ENCODE measurements at places on chromosomes 1 and 21. TPM values are rescaled to one million over a fixed set of nuclear protein-coding genes. Genes with fewer than 3 reads are reported as not detected.

Gene MTMR11
- total RNA-seq = 6.4 TPM

DNA sequence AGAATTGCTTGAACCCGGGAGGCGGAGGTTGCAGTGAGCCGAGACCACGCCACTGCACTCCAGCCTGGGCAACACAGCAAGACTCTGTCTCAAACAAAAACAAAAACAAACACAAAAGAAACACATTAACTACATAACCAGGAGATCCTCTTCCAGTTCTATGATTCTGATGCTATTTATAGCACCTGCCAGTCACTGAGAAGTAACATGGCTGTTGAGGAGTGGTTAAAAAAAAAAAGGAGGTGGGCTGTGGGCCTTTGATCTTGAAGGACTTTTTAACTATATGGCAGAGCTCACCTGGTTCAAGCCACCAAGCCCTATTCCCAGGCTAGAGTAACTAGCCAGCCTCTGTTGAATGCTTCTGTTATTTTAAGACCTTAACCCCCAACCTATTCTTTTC is 148.8 kb downstream of the ZBTB18 start:
- H3K36me3 ChIP-seq = no peaks in the 10 kb centered on the region
- DNase-seq = no peak
- H3K4me1 ChIP-seq = no peaks in the 10 kb centered on the region
- H3K27ac ChIP-seq = no peak overlapping the region
- no peak overlapping the region for H3K4me3 ChIP-seq

Gene OPTC
- not detected for total RNA-seq

GRCh38 chr21:42248241-42248640 is 29.3 kb downstream of the ABCG1 start:
- H3K27ac ChIP-seq = no peak overlapping the region
- no peaks in the 10 kb centered on the region for H3K36me3 ChIP-seq
- H3K27me3 ChIP-seq = no peaks in the 10 kb centered on the region
- peaks cover 30% of the 10 kb centered on the region for H3K4me1 ChIP-seq
- DNase-seq = no peak

- H3K4me1 ChIP-seq = peaks cover 5% of the 10 kb centered on the region
- no peaks in the 10 kb centered on the region for H3K27me3 ChIP-seq
- DNase-seq = no peak
- no peak overlapping the region for H3K27ac ChIP-seq
- H3K36me3 ChIP-seq = no peaks in the 10 kb centered on the region
Observed at GRCh38 chr1:112840631-112841624, 115.1 kb downstream of the SLC16A1 start.

DNA sequence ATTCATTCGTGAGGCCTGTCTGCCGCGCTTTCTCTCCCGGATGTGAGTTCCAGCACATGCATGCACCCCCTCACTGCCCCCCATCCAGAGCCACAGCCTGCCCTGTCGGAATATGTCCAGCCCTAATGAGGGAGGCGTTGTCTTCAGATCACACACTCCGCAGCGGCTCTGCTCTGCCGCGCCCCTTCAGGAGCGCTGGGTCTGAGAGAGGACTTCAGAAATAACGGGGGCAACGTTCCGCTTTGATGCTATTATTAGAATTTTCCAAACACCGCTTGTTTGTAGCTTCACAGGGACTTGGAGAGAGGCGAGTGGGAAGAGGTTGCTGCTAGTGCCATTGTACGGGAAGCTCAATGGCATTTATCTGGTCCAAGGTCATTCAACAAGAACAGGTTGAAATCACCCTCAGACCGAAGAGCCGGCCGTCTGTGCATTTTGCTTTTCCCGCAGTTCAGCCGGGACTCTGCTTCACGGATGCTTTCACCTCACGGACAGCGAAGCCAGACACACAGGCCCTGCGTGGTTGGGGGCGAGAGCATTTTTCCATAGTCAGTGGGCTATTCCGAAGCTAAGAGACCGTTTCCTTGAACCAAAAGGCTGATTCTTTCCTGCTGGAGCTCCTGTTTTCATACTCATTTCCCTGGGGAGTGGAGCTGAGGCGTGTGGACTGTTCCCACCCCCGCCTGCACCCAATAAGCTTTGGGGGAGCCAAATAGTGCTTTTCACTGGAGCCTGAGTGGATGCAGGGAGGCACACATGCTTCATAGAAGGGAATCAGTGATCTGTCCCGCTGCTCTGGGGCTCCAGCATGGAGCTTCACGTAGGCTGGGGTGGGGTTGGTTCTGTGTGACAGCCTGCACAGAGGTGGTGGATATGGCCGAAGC is 69.7 kb downstream of the GALNT2 start:
- H3K4me3 ChIP-seq = no peak overlapping the region
- H3K27ac ChIP-seq = no peak overlapping the region
- H3K4me1 ChIP-seq = peaks cover 36% of the 10 kb centered on the region
- no peaks in the 10 kb centered on the region for H3K36me3 ChIP-seq
- no peak for DNase-seq
- no peaks in the 10 kb centered on the region for H3K27me3 ChIP-seq

DNA sequence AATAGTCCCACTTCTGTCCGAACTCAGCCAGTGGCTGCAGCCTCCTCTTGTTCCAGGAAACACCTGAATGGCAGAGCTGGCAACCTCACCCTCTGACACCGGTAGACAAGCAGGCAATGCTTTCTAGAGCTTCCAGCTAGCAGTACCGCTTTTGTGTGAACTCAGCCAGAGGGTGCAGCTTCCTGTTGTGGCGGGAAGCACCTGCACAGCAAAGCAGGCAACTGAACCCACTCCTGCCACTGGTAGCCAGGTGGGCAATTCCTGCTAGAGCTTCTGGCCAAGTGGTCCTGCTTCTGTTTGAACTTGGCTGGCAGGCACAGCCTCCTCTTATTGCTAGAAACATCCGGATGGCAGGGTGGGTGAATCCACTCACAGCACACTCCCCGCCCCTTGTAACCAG is 40.1 kb upstream of the TMPRSS15 start:
- no peak overlapping the region for H3K4me3 ChIP-seq
- no peaks in the 10 kb centered on the region for H3K36me3 ChIP-seq
- H3K4me1 ChIP-seq = no peaks in the 10 kb centered on the region
- no peak overlapping the region for H3K27ac ChIP-seq
- no peaks in the 10 kb centered on the region for H3K27me3 ChIP-seq

Gene RGS13
- not detected for total RNA-seq

Gene CD1D
- not detected for total RNA-seq

GRCh38 chr1:171738911-171739310 is 3.0 kb downstream of the VAMP4 start:
- DNase-seq = no peak
- H3K4me3 ChIP-seq = no peak overlapping the region
- H3K4me1 ChIP-seq = peaks cover 36% of the 10 kb centered on the region
- no peaks in the 10 kb centered on the region for H3K27me3 ChIP-seq
- no peak overlapping the region for H3K27ac ChIP-seq

DNA sequence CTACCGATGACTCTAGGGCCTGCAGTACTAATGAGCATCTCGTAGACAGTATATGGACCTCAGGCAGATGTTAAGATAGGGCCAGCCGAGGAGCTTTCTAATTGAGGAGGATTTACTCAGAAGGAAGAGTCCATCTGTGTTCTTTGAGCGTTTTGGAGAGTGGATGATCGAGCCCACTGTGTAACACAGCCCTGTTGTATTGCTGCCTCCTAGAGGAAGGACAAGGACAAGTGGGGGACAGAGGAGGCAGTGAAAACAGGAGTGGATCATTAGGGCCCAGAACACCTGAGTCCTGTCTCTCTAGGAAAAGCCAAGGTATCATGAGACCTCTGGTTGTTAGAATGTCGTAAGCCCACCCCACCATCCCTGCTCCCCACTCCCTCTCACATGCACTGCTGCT is 62.9 kb downstream of the TBX19 start:
- H3K27me3 ChIP-seq = peaks cover 8% of the 10 kb centered on the region
- H3K4me1 ChIP-seq = 0 out of 2 replicates have a peak, but pooled peaks cover 5% of the 10 kb centered on the region
- no peak for DNase-seq
- H3K27ac ChIP-seq = no peak overlapping the region
- H3K4me3 ChIP-seq = no peak overlapping the region
